Stimulated activated CD8-positive, alpha-beta memory T cell treated with anti-CD3 and anti-CD28 coated beads, Interleukin-7, amount 100 ng/mL, for 1 hour (primary cell): ENCODE measurements at places on chromosomes 2 and 18.

GRCh38 chr2:182667315-182667695 lies 48.8 kb upstream of the DNAJC10 start:
- DNase-seq: no peak

DNA sequence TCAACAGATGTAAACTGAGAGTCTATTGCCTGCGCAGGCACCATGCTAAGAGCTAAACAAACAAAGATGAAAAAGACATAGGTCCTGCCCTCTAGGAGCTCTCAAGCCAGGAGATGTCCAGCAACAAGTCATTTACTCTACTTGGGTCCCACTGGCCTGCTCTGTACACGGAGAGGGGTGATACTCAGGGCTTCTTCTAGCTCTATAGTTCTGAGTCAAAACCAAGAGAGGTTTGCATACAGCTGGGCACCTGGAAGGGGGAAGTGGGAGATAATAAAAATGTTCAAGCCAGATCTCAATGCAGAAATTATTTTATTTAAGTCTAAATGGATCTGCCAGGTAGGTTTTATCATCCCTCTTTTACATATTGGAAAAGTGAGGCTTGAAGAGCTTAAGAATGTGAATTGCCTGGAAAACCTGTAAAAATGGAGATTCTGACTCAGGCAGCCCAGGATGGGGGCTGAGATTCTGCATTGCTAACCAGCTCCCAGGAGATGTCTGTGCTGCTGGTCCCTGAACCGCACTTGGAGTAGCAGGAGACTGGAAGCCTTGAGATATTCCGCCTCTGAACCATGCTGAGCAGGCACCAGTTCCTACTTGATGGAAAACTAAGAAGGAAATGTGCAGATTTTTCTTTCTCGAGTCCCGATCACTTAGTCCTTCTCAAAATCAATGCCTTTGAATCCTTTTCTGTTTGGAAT lies 201.1 kb downstream of the PRKCE start:
- no peak for DNase-seq

GRCh38 chr2:172394002-172394401 lies 33.4 kb upstream of the ITGA6 start:
- DNase-seq: no peak

GRCh38 chr2:160925956-160926355 lies 234.3 kb upstream of the TANK start:
- no peak for DNase-seq

- no peak for DNase-seq
Observed at GRCh38 chr2:40285391-40285790, 166.5 kb downstream of the SLC8A1 start.

- no peak for DNase-seq
Observed at GRCh38 chr2:53208815-53209214, 558.8 kb upstream of the CHAC2 start.

- DNase-seq: no peak
Observed at GRCh38 chr18:59835605-59836379, 64.0 kb upstream of the PMAIP1 start.

DNA sequence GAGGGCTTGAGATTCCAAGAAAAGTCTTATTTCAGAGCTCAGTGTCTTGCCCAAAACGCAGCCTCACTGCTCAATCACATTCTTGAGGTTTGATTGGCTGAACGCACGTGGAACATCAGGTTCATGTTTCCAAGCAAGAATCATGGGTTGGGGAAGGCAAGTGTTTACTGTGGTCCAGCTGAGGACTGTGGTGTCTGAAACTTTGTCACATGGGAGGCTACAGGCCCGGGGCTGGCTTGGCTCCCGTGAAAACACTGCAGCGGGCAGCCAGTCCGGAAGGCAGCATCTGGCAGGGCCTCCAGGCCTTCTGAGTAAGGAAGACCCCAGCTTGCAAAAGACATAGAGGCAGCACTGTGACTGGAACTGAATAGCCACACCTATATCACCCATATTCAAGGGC lies 84.7 kb downstream of the POLR1A start:
- DNase-seq: no peak

DNA sequence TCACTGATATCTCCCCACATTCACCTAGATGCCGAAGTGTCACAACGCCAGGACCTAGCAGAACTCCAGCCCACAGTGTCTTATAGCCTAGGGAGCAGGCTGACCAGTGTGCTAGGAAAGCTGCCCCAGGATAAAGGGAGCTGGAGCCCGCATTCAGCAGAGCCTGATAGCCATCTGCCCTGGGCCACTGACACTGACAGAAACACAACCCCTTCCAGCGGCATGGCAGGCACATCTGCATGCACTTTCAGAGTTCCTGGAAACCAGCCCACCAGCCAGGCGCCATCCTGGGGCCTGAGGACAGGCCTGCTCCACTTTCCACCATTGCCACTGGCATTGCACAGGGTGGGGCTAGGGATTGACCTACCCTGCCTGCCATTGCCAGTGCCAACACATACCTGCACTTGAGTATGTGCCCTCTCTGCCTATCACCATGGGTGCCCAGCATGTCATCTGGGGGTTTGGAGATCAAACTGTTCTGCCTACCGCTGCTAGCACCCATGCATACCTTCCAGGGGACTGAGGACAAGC lies 290.1 kb upstream of the KLHL14 start:
- no peak for DNase-seq

DNA sequence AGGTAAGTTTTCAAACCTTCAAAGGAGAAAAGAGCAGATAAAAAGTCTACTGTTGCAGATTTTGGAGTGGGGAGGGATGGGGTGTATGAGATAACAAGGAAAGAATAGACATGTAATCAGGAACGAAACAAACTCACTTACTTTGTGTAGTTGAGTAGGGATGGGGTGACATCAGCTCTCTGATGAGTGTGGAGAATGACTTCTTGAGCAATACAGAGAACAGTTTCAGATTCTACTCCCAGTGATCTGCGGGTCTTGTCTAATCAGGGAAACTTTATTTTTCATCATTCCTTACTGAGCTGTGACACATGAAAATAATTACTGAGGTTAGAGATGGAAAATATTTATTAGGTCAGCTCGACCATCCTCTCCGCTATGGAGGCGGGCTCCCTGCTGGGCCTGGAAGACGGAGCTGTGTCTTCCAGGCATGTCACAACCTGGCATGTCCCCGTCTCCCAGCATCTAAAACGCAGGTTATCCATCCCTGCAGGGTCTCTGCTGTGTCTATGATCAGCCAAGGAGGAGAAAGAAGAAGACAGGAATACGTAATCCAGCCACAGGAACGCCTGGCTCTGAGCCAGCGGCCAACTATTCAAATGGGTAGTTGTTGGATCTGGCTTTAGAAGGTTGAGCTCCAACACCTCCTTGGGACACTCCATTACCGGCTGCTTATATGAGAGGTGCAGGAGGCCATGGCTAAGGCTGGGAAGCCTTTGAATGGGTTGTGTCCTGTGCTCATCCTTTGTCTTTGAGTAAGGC lies 99.0 kb upstream of the SATB2 start:
- DNase-seq: no peak

- DNase-seq: no peak
Observed at GRCh38 chr18:54159906-54160305, 64.6 kb downstream of the MBD2 start.

- DNase-seq: no peak
Observed at GRCh38 chr2:72024451-72025175, 123.0 kb downstream of the CYP26B1 start.

GRCh38 chr2:234492717-234493485 lies 4.0 kb downstream of the ARL4C start:
- no peak for DNase-seq

DNA sequence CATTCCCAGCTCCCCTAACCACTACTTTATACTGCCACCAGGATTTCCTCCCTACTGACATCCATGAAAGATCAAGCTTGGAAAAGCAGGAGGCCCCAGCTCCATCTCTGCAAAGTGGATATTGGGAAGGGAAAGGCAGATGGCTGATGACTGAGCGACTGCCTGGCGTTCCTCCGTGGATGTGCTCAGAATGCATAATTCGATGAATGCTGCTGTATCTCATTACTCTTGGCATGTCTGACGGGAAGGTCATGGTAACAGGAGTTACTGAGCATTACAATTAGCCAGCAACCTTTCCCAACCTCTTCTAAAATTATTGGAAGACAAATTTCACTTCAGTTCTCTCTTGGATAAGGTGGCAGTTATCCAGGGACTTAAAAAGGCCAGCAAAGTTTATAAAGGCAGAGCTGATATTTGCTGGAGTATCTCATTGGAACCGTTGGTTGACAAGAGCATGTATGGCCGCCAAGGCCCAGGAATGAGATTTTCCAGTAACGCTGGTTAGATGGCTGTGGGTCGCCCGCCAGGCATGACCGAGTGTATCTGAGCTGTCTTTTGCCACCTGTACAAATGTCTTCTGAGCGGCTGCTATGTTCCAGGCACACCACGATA lies 34.5 kb downstream of the KCNE4 start:
- no peak for DNase-seq

GRCh38 chr18:4196351-4196750 lies 258.8 kb downstream of the DLGAP1 start:
- no peak for DNase-seq

DNA sequence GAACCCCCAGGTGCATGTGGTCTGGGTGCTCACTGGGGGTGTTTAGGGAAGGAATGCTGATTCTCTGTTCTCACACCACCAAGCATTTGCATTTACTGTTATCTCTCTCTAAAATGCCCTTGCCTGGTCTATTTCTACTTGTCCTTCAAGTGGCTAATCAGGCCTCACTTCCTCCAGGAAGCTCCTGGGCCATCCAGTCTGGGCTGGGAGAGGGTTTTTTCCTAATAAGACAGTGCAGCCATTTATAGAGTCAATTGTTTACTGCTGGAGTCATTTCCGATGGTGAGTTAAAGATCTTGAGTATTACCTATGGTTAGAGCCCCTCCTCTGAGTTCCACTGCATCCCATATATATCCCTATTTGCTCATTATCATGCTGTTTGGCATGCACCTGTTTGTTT lies 25.2 kb upstream of the ITGA6 start:
- DNase-seq: no peak

DNA sequence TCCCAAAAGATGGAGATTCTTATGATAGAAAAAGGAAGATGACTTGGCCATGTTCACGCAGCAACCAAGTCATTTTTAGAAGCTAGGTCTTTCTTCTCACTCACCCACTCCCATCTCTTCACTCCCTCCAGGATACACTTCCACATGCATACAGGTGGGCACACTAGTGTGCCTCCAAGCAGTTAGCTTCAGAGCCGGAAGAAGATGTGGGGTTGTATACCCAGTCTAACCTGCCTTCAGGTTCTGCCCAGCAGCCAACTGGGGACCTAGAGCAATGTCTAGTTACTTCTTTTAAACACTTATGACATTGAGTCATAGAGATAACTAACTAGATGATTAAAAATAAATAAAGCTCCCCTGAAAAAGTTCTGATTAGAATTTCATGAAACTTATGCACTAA lies 21.8 kb upstream of the TANK start:
- DNase-seq: no peak

GRCh38 chr2:8193686-8194615 lies 487.9 kb upstream of the ID2 start:
- no peak for DNase-seq

GRCh38 chr2:186855216-186855615 lies 6.2 kb upstream of the ZSWIM2 start:
- no peak for DNase-seq

DNA sequence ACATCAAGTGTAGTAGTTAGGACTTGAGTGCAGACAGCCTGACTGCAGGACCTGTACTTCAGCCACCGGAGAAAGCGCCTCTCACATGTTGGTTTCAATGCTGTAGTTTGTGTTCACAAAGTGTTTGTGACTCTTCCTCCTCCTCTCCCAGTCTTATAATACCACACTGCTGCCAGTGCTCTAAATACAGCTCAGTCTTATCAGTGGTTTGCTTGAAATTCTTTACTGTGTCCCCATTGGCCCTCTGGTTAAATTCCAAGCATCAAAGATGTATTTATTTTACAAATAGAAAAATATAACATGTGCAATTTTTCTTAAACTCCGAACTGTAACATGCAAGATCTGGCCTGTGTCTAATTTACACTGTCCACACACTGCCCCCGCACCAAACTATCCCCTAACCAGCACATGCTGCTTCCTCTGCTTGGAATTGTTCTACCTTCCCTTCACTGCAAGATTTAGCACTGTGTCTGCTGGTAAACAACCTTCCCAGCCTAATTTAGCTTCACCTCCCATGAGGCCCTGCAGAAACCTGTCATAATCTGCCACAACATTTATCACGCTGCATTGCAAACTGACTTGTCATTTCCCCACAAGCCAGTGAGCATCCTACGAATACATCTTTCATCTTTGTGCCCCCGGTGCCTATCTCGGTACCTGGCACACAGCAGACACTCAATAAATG lies 77.1 kb downstream of the SUMO1 start:
- no peak for DNase-seq

DNA sequence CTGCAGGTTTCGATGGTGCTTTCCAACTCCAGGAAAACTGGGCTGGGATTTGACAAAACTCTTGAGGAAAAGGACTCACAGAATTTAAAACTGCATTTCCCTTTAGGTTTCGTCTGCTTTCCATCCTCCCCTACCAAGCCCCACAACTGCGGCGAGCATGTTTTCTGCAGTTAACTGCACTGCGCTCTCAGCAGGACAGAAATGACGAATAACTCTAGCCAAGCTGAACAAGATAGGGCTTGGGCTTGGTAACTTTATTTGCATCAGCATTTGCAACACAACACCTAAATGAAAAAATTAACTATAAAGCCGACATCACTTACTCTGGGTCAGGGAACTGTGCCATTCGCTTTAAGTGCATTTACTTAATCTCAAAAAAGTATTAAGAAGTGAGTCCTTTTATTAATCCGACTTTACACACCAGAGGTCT lies 669 bp upstream of the PIKFYVE start:
- DNase-seq: no peak

DNA sequence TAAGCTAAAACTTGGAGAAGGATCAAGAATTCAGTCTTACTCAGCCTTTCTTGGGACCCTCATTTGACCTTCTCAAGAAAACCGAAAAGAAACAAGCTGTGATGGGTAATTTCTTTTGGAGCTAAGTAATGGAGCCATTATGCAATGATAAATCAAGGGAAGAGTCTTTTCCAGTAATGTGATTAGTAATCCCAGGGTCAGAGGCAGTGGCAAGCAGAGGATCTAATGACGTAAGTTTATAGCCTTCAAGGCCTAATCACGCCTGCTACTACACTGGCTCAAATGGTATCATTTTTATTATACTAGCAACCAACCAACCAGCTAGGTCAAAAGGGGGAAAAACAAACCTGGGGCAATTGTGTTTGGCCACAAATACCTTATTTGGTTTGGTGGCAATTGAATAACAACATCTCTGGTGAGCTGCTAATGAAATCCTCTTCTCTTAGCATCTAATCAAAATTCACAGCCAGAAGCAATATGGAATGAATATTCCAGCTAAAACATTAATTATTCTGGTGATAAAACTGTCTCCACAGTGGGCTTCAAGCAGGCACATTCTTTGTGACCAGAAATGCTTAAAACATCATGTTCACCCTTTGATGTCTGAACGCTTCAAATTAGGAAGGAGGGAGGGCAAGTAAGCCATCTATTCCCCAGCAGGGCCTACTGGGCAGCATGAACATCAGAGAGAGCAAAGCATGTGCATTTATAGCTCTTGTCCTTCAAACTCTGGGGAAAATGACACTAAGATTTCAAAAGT lies 114.9 kb upstream of the SULT1C3 start:
- no peak for DNase-seq

- DNase-seq: no peak
Observed at GRCh38 chr2:237355701-237356100, 58.3 kb downstream of the COL6A3 start.
